Stimulated activated CD8-positive, alpha-beta memory T cell treated with anti-CD3 and anti-CD28 coated beads, Interleukin-12 subunit alpha, Interleukin-12 subunit beta, amount 100 ng/mL, for 4 hours (primary cell): ENCODE measurements at places on chromosomes 2 and 18.

DNA sequence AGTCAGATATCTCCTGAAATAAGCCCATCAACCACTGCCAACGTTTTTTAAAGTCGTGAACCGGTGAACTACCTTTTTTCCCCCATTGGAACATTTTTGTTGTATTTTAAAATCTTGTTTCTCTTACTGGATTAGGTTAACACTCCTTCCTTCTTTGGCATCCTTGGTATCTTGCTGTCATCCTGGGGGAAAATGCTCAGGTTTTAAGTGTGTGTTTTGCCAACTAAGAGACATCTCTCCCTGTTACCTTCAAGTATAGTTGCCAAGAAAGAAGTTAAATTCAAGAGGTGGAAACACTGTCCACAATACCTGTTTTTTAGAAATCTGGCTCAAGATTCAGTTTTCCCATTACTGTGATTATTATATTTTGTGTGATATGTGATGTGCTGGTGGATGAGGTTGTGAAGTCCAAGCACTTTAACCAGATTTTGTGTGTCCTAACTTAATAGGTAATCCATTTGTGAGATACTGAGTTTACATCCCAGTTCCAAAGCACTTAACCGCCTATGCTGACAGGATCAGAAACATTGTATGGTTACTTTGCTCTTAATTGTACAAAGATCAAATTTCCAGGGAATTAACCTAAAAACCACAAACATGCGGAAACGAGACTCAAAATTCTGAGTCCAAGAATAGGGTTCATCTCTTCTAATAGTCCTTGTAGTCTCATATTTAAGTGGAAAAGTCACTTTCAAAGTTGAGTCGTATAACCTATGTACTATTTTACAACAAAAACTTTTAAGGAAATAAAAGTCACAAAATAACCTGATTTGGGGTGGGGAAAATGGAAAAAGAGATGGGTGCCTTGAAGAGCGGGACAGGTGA lies 1.3 kb upstream of the SP3 start:
- DNase-seq = no peak

GRCh38 chr2:199933466-199933865 lies 21.8 kb downstream of the TYW5 start:
- DNase-seq = no peak

GRCh38 chr2:16214391-16214790 lies 274.0 kb downstream of the MYCN start:
- DNase-seq = no peak

DNA sequence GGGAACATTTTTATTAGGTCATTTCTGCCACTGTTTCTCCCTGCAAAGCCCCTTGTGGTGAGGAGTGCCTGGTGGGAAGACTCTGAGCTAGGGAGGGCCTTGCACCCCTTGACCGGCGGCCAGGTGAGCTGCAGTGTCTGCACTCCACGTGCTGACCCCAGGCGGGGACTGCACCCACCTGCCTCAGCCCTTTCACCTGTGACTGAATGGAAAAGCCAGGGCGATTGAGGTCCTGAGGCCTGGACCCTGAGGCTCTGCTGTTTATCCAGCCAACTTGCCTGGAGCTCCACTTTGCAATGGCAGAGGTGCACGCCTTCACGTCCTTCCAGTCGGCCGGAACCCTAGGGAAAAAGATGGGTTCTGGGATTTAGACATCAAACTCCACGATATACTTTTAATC lies 53.1 kb downstream of the TMEM18 start:
- DNase-seq = no peak

GRCh38 chr18:51066273-51066672 lies 36.3 kb downstream of the SMAD4 start:
- DNase-seq = no peak

- no peak for DNase-seq
Measured at GRCh38 chr18:79506191-79507075, 110.7 kb downstream of the NFATC1 start.

- no peak for DNase-seq
Measured at GRCh38 chr18:46623541-46623940, 33.5 kb downstream of the LOXHD1 start.

- DNase-seq = no peak
Measured at GRCh38 chr2:8309131-8309530, 372.7 kb upstream of the ID2 start.

DNA sequence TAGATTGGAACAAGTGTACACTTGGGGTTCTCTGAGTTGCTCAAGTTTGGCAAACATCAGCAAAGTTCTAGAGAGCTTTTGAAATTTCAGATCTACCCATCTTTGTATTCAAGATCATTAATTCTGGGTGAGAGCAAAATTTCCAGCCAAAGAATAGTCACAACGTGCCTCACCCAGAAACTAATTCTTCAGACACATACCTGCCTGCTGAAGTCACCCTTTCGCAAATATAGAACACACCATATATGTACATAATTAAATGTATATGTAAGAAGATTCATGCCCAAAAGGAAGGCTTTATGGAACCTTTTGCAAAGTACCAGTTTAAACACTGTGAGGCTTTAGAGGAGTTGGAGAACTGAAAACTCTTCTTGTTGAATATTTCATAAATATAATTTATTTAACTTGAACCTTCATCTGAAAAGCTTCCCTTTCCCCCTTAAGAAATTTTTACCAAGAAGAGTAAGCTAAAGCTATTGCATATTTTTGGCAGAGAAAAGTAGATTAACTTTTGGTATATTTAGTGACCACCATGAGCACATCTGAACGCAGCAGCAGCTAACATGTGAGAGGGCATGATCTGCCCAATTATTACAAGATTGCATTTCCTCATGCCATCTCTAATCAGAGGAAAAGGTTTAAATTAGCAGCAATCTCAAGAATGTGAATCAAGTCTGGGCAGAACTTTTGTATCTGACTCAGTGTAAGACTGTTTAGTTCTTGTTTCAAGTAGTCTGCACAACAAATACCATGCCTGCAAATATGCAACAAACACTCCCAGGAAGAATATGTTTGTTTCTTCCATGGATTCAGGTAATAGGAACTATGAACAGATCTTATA lies 8.2 kb downstream of the RND3 start:
- no peak for DNase-seq
